NCI-H1105 treated with DMSO at 0.1 percent for 48 hours (cell line): ENCODE measurements at places on chromosomes 7 and 10.
A peak's percentile ranks its signal among the peaks of the same experiment; 100 is the strongest.

- no peak for DNase-seq
Observed at GRCh38 chr10:50333872-50334271, 82.6 kb upstream of the ASAH2 start.

GRCh38 chr7:21358648-21359047 is 69.2 kb upstream of the SP4 start:
- no peak for DNase-seq

- DNase-seq, result no peak
Observed at GRCh38 chr7:1663223-1663622, 6.9 kb upstream of the ELFN1 start.

GRCh38 chr7:45136106-45137060 is 21.2 kb upstream of the RAMP3 start:
- peak; percentile 74 for DNase-seq

- DNase-seq, result no peak
Observed at GRCh38 chr7:3236268-3236667, 64.8 kb upstream of the SDK1 start.

DNA sequence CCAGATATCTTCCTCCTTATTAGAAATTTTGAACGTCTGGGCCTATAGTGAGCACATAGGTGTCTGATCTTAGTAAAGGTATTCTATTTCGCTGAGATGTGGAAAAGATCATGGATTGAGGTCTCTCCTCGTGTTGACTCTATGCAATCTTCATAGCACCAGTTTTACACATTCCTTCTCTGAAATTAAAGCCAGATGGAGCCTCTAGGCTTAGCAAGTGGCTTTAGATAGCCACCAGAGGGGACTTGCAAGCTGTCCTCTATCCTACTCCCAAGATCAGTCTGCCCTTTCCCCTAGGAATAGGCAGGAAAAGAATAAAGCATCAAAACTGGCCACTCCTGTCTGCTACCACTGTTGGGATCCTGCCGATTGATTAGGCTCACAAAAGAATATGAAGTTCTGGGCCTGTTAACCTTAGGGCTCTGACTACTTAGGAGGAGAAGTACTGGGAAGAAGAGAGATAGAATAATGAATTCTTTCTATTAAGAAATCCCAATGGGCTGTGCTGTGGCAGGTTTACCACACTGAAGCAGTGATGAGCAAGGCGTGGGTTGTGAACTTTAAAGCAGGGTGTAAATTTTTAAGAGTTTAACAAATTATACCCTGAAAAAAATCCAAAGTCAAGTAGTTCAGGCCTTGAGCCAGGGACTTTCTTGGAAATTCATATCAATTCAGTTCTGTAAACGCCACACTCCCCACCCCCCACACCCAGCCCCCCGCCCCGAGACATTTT is 2.2 kb upstream of the STRIP2 start:
- no peak for DNase-seq

- DNase-seq, result no peak
Observed at GRCh38 chr7:30697719-30698460, 15.6 kb upstream of the CRHR2 start.

- DNase-seq, result peak; percentile 76
Observed at GRCh38 chr7:30225863-30226613, 58.4 kb upstream of the ZNRF2 start.

DNA sequence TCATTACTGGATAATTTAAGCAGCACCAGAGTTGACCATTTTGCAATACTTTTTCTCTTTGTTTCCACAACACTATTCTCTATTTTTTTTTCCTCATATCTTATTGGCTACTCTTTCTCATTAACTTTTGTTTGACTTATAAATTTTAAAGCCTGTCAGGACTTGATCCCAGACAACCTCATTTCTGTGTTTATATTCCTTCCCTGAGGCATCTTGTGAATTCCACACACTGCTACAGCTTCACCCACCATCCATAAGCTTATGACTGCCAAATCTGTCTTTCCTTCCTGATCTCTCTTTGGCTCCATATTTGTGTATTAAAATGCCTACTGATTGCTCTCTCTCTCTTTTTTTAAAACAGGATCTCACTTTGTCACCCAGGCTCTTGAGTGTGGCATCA is 124.6 kb upstream of the MBL2 start:
- no peak for DNase-seq

DNA sequence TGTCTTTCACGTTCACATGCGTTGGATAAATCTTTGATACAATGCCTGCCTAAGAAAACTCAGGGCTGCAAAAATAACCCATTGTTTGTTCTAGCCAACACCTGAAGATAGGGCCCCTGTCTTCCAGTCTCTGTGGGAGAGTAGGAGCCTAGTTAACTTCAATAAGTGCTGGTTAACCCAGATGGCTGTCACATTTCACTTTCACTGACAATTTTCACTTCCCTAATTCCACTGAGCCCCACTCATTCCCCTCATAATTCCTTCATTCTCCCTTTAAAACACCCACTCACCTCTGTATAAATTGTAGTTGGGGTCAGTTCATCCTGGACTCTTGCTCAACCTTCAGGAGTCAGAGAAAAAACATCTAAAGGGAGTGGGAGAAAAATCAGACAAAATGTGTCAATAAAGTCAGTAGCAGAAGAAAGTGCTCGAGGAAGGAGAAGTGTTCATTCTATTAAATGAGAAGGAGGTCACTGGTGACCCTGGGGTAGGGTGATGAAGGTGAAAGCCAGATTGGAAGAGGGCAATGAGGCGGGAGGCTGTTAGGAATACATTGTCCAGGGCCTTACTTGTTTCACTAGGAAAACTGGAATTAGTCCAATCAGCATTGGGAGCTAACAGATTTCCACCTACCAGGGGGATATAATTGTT is 51.2 kb upstream of the ABI1 start:
- DNase-seq, result no peak

DNA sequence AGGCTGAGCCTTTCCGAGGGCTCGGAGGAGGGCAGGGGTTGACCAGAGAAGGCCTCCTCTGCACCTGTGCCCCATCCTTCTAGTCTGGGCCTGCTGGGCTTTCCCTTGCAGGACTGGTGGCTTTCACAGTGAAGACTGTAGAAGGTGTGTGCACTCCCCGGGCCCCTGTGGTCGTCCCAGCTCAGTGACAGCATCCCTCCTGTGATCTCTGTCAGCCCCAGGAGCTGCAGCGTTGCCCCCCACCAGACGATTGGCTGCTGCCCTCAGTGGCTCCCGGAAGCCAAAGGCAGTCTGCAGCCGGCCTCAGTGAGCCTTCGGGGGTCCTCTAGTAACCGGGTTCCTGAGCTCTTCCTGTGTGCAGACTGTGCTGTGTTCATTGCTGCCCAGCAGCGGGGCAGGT is 69.4 kb upstream of the EN2 start:
- no peak for DNase-seq

- DNase-seq, result no peak
Observed at GRCh38 chr7:135263321-135263970, 29.8 kb downstream of the STRA8 start.

DNA sequence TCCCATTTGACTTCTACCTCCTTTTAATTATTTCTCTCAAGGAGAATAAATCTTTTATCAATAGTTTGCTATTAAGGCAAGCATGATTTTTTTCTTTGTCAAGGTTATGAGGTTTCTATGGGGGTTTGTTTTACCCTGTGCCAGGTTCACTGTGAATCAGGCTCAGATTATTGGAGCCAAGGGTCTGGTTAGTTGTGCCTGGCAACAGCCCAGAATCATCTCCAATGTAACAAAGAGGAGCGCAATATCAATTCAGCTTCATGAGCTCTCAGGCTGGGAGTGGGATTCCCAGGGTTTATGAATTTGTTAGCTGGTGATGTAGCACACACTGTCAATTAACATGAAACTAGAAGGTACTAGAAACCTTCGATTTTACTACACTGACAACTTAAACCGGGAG is 73.2 kb downstream of the AASS start:
- peak; percentile 11 for DNase-seq

DNA sequence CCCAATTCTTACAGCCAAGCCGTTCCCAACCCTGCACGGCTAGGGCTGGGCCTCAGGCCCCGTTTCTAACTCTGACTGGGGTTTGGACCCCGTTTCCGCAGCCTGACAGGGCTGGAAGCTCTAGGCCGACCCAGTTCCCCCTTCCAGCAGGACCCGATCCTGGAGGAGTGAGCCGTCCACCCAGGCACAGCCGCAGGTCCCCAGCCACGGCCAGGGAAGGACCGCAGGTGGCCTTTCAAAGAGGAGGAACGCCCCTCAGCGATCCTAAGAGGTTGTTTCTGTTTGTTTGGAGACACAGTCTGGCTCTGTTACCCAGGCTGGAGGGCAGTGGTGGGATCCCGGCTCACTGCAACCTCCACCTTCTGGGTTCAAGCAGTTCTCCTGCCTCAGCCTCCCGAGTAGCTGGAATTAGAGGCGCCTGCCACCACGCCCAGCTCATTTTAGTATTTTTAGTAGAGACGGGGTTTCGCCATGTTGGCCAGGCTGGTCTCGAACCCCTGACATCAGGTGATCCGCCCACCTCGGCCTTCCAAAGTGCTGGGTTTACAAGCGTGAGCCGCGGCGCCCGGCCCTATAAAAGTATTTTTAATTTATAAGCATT is 778 bp upstream of the GET4 start:
- DNase-seq, result peak; percentile 11

DNA sequence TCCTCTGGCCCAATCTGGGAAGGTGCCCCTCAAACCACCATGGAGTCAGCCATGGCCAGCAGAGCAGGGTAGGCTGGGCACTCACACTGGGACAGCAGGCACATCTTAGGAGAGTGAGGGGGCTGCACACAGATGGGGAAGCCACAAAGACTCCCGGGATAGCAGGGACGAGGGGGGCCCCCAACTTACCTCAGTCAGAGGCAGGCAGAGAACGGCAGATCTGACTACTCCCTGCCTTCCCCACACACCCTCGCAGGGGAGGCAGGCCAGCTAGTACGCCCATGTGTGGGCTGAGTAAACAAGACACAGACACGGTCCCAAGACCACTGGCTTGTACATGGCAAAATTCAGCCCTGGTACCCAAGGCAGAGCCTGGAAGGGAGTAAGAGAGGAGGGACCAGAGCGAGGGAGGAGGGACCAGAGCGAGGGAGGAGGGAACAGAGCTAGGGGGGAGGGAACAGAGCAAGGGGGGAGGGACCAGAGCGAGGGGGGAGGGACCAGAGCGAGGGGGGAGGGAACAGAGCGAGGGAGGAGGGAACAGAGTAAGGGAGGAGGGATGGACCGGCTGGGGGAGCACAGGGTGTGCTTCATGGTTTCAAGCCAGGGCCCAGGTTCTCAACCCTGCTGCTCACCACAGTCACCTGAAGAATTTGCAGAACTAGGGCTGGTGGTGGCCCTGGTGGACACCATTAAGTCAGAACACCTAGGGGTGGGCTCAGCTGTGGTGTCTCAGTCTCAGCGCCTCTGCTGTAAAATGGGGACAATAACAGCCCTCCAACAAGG is 73.8 kb downstream of the RGS10 start:
- no peak for DNase-seq

- DNase-seq, result no peak
Observed at GRCh38 chr10:110765513-110766319, 106.0 kb upstream of the PDCD4 start.

DNA sequence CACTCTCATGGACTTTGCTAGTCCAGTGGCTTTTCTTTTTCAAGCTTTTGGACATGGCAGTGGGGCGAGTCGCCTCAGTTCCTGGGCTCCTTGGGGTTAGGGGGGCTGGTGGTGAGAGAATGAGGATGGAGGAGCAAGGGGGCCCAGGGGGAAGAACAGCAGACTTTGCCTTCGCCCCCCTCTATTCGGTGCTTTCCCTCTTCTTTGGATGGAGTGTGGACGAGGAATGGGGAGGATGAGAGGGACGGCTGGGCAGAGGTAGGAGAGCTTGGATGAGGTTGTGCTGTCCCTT is 255 bp downstream of the MAGI2 start:
- DNase-seq, result no peak

DNA sequence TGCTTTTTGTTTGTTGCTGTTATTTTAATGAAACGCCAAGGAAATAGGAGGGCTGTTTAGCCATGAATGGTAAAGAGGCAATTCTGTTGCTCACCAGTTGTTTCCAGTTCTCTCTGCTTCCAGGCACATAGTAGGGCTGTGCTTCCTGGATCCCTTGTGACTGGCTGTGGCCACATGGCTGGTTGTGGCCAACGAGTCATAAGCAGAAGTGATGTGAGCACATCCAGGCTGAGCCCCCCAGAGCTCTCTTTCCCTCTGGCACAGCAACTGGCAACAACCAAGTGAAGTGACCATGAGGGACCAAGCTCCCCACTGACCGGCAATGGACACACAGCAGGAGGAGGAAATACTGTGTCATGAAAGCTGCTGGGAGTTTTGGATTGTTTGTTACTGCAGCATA is 10.3 kb downstream of the GRID1 start:
- no peak for DNase-seq

- DNase-seq, result no peak
Observed at GRCh38 chr7:40839881-40840280, 705.1 kb downstream of the SUGCT start.

- no peak for DNase-seq
Observed at GRCh38 chr7:24354456-24354855, 70.5 kb downstream of the NPY start.

DNA sequence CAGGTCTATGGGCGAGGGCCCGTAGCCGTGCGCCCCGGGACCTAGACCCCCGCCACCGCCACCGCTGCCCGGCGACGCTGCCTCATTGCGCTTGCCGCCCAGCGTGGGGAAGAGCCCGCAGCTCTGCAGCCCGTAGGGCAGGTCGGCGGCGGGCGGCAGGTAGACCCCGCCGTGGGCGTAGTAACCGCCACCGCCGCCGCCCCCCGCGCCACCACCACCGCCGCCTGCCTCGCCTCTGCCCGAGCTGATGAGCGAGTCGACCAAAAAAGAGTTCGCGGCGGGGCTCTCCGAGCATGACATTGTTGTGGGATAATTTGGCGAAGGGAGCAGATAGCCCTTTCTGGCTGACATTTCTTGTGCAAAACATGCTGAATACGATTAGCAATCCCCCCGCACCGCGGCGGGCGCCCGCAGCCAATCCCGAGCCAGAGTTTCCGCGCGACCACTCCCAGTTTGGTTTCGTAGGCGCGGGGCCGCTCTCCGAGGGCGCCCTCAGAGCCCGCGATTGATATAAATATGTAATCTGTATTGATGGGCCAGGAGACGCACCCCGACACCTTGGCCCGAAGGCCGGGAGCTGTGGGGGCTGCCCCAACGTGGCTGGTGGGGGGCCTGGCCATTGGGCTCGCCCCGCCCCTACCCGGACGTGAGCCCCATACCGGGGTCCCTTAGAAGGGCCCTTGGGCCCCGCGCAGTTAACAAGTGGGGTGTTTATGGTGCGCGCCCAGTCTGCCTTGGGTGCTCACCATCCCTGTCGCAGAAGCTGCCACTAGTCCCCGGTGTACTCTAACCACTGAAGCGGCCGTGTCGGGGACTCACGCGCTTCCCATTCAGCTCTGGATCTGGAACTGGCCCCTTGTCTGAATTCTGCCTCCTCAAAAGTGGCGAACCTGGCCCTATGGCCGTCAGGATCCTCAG is at the start of gene HOXA10:
TSS of gene HOXA10 (minus strand) at position 365 of the 918 bp plus-strand sequence. CDS start at position 351, 14 bp downstream.
- peak; percentile 61 for DNase-seq
